GM23338 (cell line): ENCODE measurements at places on chromosomes 6 and 20.

GRCh38 chr6:19994909-19995308 is 157.7 kb downstream of the ID4 start:
- no peak for DNase-seq

GRCh38 chr20:47635256-47635655 is 133.6 kb downstream of the NCOA3 start:
- no peak for DNase-seq

DNA sequence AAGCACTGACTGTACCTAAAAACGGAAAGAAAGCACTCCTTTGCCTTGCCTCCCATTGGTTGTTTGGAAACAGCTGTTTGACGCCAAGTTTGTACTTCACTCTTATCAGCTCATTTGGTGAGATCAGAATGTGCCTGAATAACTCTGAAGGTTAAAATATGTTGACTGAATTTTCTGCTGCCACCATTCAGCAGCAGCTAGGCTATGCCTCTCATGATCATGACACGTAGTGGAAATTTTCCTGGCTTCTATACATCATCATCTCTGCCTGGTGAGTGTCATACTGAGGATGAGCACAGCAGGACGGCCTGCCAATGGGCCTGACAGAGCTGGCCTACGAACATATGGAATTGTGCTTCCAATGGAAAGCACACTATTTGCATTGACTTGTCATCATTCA is 704.9 kb upstream of the CITED2 start:
- DNase-seq, result no peak

- no peak for DNase-seq
Measured at GRCh38 chr20:3330046-3330741, 77.3 kb downstream of the DNAAF9 start.

GRCh38 chr20:38127920-38128528 is 37.0 kb downstream of the TGM2 start:
- DNase-seq, result no peak

GRCh38 chr6:121437851-121438651 is 2.6 kb downstream of the GJA1 start:
- DNase-seq, result peak; percentile 95

- DNase-seq, result no peak
Measured at GRCh38 chr20:41437836-41438235, 71.2 kb upstream of the EMILIN3 start.

DNA sequence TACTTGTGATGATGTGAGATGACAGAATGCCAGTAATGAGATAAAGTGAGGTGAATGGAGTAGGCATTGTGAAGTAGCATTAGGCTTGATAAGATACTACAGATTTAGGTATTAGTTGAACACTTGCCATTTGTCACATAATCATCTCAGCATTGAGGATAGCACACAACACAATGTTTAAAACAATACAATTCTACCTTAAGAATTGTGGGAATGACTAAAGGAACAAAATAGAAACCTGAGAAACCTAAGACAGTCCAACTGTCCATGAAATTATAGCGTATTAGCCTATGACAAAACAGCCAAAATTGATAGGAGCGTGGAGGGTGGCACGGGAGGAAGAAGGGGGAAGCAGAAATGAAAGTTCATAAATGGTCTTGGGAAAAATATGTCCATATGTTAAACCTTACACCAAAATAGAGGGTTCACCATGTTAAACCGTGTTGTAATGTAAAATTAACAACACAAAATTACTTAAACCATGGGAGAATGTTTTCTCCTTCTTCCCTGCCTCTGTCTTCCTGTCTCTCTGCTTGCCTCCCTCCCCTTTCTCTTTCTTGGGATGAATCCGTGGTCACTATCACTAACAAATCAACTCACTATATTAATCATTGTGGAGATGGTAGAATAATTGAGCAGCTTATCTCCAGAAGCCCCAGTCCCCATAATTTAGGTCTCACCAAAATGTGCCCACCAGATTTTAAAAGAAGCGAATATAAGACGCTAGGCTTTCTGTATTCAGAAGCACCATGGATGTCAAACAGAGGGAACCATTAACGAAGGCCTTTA is 33.0 kb upstream of the HFE start:
- DNase-seq, result no peak
